ENCODE measurements at places on chromosomes 16 and 17.

- no peak for DNase-seq
Observed at GRCh38 chr16:2817340-2818271, 569 bp downstream of the PRSS21 start.

GRCh38 chr17:44397479-44398440 is 8.3 kb upstream of the ITGA2B start:
- no peak for DNase-seq

GRCh38 chr16:12972246-12972645 is 70.8 kb downstream of the SHISA9 start:
- DNase-seq, result no peak

GRCh38 chr17:82314012-82314726 is 3.2 kb downstream of the CD7 start:
- no peak for DNase-seq

- DNase-seq, result no peak
Observed at GRCh38 chr17:40457369-40457768, 14.1 kb downstream of the IGFBP4 start.
